ENCODE measurements at places on chromosomes 5 and 9.
A peak's percentile ranks its signal among the peaks of the same experiment; 100 is the strongest.

- no peak for DNase-seq
These were observed 19.0 kb upstream of the GNA14 start for GRCh38 chr9:77667151-77667550.

- DNase-seq, result no peak
These were observed 10.9 kb downstream of the MAMDC2 start for GRCh38 chr9:70054521-70054920.

GRCh38 chr5:154526231-154527226 is 48.5 kb upstream of the HAND1 start:
- DNase-seq, result no peak

DNA sequence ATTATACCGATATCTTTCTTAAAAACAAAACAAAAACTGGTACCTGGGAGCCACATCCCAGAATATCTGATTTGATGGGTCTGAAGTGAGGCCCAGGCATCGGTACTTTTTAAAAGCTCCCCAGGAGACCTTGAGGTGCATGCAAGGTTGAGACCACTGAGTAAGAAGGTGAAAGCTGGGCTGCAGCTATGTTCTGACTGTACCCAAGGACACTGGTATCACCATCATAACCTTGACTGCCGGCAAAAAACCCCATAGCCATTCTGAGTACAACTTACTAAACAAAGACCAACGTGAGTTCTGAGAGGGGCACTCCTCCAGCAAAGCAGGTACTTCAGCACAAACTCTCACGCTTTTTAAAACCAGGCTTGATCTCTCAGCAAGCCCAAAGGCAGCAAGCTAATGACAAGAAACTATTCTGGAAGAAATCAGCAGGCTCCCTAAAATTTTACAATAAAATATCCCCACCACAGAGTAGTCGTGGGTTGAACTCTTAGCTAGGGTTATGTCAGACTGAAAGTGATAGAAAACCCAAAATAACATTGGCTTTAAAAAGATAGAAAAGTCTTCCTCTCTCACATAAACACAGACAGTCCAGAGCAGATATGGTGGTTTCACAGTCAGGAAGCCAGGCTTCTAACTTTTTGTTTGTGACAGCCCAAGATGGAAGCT is 263.9 kb downstream of the SAXO1 start:
- DNase-seq, result no peak

DNA sequence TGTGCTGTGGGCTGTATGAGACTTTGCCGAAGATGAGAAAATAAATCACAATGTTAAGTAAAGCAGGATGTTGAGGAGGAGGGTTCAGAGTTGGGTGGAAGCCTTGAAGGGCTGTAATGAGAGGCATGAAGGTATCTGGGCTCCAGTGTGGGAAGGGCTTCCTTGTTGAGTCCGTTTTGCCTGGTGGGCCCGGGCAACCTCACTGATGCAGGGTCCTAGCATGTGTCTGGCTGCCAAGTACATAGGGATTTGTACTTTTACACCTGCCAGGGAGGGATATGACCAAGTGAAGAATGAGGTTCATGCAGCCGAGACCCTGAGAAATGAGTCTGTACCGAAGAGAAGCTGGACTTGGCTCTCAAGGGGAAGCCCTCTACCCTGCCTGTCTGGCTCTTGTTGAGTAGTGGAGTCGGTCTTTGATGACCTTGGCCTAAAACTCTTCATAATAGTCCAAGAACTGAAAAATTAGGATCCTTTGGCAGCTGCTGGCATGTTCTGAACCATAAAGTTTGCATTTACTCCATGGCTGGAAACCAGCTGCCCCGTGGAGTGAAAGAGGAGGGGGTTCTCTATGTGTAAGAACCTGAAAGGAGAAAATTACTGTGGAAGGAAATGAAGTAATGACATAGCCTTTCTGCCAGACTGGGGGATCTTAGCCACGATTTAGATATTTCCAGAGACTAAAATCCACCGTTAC is 59.0 kb upstream of the DPYSL3 start:
- no peak for DNase-seq

- DNase-seq, result no peak
These were observed 148.3 kb downstream of the PRDM9 start for GRCh38 chr5:23655674-23656073.

GRCh38 chr5:98513380-98513779 is 260.1 kb upstream of the RGMB start:
- no peak for DNase-seq

DNA sequence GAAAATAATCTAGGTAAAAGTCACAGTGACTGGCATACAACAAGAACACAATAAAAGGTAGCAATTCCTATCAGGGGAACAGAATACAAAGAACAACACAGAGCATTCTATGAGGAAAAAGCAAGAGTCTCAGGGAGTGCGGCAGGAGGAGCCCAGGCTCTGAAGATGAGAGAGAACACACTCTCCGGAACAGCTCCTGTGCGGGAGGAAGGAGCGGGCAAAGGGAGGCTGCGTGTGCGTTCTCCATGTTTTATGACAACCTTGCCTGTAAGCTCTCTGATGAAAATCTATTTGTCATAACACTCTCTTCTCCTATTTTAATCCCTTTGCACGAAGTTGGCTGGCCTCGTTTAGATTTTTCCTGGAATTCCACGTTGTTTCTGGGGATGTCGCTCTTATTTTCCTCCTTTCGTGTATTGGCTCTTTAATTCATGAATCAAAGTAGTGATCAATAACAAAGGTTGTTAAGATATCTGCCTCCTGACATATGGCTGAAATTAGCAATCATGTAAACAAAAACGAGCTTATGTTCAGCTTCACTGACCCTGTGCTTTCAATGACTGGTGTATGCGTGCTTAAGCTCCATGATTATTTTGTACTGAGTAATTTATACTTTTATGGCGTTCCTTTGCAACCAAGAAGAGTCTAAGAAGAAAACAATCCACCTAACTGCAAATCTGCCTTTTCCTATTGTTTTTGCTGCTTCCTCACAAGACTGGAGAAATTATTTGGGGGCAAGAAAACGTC is 109.5 kb downstream of the MYO10 start:
- DNase-seq, result no peak

DNA sequence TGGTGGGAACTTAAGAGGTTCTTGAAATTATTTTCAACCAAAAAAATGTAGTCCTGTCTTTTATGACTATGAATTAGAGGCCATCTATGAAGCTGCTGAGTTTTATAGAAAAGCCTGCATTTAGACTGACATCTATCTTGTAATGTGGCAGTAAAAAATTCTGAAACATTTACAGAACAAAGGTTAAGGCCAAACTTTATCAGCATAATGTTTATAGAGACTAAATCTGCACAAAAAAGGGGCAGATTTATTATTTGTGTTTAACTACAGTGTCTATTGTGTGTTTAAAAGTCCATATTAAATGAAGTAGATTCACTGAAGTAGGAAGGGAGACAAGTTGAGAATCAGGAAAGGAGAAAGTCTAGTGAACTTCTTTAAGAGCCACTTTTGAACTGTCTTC is 37.3 kb upstream of the ANKRD34B start:
- no peak for DNase-seq

GRCh38 chr9:11340654-11341053 is 727.9 kb upstream of the PTPRD start:
- DNase-seq, result no peak

GRCh38 chr9:110814159-110814558 is 145.6 kb downstream of the MUSK start:
- DNase-seq, result no peak

- no peak for DNase-seq
These were observed 54.6 kb downstream of the SCAI start for GRCh38 chr9:125088752-125089151.

DNA sequence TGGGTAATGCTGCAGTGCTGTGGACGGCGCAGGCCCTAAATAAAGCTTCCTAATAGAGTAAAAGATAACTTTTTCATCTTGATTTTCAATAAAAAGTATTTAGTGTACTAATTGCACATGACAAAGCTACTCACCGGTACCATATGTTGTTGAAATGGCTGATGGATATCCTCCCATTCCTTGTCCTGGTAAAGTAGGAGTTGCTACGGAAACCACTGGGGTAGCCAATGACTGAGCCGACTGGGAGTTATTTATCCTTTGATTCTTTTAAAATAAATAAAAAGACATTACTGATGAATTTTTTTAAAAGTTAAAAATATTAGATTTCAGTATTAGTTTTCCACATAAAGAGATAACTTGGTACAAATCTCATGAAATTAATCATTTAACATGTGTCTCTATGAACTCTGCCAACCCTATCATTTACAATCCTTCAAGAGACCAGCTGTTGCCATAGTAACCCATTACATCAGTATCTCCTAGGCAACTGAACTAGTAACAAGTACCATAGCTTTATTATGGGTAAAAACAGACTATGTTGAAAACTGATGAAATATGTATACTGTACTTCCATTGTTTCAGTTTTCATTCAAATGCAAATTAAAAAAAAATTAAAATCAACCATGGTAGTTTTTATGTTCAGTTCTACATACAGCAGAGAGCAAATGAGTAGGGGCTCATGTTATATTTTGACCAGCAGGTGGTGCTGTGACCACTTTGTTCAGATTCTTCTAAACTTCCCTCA is 153.7 kb downstream of the MEF2C start:
- DNase-seq, result peak; percentile 81

DNA sequence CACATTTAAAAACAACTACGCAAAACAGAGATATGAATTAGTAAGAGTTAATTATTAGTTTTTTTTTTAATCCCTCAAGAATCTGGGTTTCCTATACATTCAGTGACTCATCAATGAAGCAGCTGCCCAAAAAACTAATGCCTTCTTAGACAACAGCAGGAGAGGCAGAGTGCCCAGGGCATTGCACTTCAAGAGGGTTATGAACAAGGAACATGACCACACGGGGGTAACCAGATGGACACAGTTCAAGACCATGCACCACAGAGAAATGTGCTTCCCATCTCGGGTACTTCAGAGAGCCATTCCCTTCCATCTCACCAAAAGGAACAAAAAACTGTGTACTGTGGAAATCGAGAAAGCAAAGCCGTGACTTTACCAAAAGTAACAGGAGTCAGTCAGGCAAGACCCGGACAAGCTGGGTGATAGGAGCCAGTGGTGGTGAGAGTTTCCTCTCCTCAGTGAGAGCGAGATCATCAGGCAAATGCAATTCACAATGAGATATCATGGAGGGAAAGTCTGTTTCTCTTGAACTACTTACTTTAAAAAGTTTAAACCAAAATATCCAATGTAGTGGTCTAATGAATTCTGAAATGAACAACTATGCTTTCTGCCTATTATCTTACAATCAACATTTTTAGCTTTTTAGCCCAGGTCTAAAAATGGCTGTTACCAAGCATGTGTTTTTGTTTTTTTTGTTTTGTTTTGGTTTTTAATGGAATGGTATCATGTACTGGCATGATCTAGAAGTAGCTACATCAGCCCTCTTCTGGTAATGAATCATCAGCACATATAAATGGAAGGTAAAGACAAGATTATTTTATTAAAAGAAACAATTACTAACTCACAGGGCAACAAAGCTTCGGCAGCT is 192.1 kb downstream of the TSSK1B start:
- DNase-seq, result no peak

DNA sequence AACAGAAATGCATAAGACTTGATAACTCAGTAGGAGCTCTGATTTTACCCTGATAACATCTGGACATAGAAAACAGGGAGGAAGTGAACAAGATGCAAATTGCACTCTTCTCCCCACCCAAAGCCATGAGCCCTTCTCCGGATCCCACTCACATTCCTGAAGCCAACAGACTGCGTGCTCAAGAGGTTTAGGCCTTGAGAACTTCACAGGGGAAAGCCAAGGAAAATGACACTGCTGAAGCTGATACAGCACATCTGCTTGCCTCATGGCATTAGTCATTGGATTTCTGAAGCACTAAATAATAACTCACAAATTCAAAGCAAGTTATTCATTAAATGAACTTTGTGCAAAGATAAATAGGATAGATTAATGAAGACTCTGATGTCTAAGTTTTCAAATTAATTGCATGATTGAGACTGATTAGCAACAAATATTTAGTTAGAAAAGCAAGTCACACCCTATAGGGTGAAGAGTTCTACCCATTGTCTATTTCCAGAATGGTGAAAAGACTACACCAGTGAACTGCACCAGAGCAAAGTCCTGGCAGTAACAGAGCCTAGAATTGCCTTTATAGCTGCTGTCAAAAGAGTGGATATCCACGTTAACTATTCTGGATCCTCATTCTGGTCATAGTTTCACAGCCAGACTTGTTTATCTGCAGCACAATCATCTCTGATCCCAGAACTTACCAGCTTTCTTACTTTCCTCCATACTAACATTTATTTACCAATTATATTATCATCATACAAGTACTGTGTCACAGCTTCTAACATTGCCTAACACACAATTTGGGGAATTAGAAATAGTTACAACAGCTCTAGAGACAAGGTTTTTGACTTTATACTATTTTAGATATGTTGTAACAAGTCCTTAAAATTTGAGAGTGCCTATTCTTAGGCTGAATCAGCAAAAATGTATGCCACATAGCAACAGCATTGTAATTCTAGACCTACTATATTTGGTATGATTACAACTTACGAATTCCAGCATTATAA is 432.1 kb upstream of the RGMB start:
- no peak for DNase-seq

GRCh38 chr9:5532306-5532705 is 22.0 kb downstream of the PDCD1LG2 start:
- DNase-seq, result no peak

DNA sequence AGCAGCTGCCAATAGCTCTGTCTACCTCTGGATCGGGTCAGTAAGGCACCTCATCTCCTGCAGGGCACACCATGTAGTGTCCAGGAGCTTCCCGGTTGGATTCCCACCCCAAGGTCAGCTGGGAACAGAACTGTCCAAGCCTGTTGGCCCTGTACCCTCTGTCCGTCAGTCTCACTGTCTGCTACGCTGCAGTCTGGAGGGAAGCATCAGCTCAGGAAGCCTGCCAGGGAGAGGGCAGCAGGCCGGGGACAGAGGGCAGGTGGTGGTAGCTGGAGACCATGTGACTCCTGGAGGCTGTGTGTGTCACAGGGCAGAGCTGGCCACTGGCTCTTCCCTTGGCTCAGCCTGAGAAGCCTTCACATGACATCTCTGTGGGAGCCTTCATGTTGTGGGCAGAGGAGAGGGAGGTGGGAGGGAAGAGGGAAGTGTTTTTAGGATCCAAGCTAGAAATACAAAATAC is 134.5 kb downstream of the SEC61B start:
- no peak for DNase-seq

- no peak for DNase-seq
These were observed 35.1 kb downstream of the PWWP2A start for GRCh38 chr5:160084144-160084543.

GRCh38 chr9:6441269-6441668 is 28.3 kb downstream of the UHRF2 start:
- no peak for DNase-seq
